ENCODE measurements at places on chromosomes 5 and 9.

- DNase-seq: no peak
Measured at GRCh38 chr5:58458743-58459145, 1.1 kb downstream of the PLK2 start.

- DNase-seq: no peak
Measured at GRCh38 chr5:73151766-73152410, 21.1 kb upstream of the TMEM174 start.

GRCh38 chr5:155147222-155147621 lies 133.7 kb downstream of the KIF4B start:
- no peak for DNase-seq

GRCh38 chr5:158789441-158789840 lies 310.3 kb downstream of the EBF1 start:
- no peak for DNase-seq

DNA sequence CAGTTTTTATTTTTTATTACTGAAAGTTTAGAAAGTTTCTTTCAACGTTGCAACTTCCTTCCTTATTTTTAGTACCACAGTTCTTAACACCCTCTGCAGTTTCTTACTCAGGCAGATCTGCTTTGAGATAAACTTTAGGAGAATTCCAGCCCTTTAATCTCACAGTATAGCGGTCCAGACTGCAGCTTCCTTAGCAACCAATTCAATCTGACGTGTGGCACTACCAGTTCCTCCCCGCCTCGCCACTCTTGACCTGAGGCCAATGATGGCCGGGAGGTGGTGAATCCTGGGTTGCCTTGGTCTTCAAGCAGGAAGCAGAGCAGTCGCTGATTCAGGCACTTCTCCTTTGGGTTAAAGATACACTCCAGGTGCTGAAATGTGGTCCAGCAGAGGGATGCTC lies 334.3 kb upstream of the TRPC7 start:
- DNase-seq: no peak

- DNase-seq: no peak
Measured at GRCh38 chr5:145887976-145888574, 15.3 kb upstream of the GRXCR2 start.

- DNase-seq: no peak
Measured at GRCh38 chr5:10583663-10584572, 20.0 kb downstream of the ANKRD33B start.

All from stimulated activated CD4-positive, alpha-beta T cell treated with anti-CD3 and anti-CD28 coated beads, Interleukin-1b, Interleukin-23, amount 100 ng/mL, for 1 hour (primary cell).